ENCODE measurements at places on chromosomes 7 and 10.

- no peak for DNase-seq
Observed at GRCh38 chr10:132613566-132614348, 76.2 kb downstream of the INPP5A start.

GRCh38 chr10:102919246-102919959 lies 1.3 kb downstream of the CNNM2 start:
- peak; percentile 14 for DNase-seq

DNA sequence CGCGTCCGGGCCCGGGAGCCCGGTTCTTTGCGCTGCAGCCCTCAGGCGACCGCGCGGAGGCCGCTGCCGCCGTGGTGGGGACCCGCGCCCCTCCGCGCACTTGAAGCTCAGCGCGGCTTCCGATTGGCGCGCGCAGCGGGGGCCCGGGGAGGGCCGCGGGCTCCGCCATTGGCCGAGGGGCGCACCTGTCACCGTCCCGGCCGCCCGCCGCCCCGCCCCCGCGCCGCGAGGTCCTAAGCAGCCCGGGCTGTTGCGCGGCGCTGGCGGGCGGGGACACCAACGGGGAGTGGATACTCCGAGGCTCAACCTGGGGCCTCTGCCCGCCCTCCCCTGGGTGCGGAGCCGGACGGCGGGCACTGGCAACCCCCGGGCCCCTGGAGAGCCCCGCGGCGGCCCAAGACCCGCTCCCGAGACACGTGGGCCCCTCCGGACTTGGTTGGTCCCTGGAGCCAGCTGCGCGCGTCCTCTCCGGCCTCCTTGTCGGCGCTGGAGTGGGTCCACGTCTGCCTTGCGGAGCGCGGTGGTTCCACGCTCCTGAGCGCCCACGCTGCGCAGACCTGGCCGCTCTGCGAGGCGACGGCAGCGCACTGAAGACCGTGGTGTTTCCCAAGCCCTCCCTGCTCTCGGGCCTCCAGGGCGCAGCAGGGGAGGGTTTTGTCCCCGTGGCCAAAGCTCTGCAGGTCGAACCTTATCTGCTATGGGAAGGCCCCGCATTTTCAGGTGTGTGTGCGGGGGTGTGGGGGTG lies at the start of gene MNX1:
Gene MNX1, minus strand, starts transcription at position 76 of the 745 bp plus-strand sequence. CDS start 313 bp downstream, outside the sequence.
- peak; percentile 90 for DNase-seq

DNA sequence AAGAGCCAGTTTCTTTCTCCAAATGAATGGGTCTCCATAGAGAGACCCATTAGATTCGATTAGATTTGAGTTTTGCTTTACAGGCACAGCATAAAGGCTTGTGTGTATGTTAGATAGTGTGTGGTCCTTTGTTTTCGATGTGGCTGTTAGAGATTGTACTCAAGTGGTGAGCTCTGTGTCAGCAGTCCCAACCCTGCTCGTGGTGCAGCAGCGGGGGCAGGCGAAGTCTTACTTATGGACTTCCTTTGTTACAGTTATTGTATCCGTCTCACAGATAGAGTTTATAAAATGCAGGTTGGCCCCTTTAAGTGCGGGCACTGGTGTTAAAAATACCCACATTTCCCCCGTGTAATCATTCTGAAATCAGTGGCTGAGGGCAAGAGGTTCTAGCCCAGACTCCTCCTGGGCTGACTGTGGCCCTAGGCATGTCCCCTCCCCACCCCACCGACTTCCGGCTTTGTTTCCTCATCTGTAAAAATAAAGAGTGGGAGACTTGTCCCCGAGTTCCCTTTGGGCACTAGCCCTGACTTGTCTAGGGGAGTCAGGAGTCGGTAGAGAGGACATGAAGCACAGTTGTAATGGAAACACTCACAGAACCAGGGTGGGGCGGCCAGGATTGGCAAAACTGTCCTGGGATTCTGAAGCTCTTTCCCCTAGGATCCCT lies 28.6 kb downstream of the MTURN start:
- DNase-seq: peak; percentile 53

DNA sequence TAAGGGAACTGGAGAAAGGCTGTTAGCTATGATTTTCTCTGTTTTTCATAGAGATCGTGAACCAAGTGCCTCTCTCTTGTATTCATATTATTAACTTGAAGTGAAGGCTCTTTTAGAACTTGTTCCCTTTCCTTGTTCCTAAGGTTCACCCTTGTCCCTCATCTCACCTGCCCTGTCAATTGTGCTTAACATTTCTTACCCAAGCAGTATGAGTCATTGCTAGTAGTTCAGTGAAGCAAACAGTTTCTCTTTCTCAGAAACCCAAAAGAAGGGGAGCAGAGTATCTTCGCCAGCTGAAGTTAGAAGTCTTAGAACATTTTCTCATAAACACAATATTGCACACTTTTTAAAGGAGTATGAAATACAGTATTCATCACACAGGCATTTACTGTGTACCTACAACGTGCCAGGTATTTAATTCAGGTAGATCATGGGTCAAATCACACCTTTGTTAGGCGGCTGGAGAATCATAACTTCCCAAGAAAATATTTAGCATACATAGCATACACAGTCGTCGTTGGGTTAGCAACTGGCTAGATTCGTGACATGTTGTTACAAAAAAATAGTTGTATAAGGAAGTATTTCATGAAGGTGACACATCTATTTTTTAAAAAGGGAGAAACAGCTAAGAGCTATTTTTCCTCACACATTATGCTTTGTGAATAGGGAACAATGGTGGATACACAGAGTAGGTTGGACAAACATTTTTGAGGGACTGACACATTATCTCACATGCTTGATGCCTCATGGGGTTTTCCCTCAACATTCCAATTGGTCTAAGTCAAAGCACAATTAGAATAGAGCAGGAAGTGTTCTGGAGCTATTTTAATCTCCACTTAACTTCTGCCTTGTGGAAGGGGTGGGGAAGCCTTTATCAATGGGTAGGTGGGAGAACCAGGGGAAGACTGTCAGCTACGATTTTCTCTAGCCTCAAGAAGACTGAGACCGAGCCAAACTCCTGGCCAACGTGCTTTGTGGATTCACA lies 13.2 kb downstream of the HDAC9 start:
- no peak for DNase-seq

DNA sequence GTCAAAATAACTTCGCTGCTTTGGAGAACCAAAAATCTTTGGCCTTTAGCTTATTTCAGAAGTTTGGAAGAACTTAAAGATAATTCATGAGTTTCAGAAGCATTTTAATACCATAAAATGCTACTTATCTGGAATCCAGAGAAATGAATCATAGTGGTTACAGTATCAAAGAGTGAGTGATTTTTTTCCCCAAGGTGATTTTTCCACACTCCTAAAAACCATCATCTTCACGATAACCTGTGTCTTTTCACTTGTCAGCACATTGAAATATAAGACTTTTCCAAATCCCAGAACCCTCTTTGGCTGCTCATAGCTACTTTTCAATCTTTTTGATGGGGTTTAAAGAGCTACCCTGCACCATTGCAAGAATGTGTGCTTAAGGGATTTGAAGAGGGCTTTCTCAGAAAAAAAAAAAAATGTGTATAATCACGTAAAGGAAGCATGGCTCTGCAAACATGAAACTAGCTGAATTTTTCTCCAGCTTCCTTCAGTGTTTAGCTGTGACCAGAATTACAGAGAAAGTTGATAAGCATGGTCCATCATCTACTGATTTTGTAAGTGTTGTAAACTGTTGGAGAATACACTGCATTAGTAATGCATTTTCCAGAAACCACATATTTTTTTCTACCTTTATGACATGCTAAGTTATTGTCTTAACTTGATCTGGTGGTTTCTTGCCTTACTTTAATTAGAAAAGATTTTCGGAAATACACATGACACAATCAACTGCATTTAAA lies 134.9 kb downstream of the BICC1 start:
- no peak for DNase-seq

- no peak for DNase-seq
Observed at GRCh38 chr10:58219875-58220274, 47.8 kb downstream of the IPMK start.

- DNase-seq: no peak
Observed at GRCh38 chr7:130494431-130494858, 2.6 kb downstream of the MEST start.

DNA sequence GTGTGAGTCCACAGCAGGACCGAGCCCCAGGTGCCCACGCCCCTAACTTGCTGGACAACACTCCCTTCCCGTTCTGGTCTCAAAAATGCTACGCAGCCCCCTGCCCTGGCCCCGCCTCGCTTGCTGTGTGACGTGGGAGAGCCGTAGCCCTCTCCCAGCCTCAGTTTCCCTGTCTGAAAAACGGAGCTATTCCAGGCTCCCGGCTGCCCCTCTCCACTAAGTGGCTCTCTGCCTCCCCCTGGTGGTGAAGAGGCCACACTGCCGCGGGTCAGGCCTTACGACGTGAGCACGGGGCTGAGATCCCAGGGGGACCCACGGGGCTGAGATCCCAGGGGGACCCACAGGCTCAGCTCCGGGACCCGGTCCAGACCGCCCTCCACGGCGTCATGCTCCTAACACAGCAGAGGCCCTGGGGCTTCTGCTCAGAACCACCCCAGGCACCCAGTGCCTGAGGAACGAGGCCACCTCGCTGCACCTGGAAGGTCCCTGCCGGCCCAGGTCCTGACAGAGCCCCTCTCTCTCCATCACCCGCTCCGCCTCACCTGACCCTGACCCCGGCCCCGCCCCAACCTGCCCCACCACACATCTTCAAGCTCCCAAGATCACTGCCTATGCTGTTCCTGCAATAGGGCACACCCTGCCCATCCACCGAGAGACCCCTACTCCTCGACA lies 26.7 kb downstream of the MICALL2 start:
- DNase-seq: peak; percentile 43

GRCh38 chr10:73732931-73733623 lies 11.1 kb upstream of the SEC24C start:
- no peak for DNase-seq

DNA sequence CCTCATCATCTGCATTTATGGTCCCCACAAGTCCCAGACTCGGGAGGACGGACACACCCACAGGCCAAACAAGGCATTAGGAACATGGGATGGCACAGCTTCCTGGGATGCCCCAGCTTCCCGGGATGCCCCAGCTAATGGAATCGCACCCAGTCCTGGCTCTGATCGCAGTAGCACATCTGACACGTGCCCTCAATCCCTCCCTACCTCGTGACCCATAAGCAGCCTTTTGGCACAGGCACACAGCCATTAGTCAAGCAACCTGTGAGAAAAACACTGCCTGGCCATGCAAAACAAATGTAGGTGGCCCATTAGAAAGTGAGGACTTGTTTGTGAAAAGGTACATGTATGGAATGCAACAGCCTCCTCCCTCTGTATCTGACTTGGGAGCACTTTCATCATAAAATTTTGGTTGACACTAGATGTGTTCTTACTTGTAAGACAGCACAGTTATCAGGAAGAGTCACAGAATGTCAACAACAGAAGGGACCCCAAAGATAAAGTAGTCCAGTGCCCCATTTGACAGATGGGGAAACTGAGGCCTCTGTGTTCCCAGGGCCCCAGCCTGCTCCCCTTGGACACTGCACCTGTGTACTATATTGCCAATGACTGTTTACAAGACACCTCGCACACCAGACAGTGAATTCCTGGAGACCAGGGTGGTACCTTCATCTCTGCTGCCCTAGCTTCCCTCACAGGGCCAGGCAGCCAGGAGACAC lies 34.4 kb downstream of the DLG5 start:
- DNase-seq: no peak

GRCh38 chr10:132925071-132925561 lies 17.3 kb downstream of the CFAP46 start:
- DNase-seq: no peak

DNA sequence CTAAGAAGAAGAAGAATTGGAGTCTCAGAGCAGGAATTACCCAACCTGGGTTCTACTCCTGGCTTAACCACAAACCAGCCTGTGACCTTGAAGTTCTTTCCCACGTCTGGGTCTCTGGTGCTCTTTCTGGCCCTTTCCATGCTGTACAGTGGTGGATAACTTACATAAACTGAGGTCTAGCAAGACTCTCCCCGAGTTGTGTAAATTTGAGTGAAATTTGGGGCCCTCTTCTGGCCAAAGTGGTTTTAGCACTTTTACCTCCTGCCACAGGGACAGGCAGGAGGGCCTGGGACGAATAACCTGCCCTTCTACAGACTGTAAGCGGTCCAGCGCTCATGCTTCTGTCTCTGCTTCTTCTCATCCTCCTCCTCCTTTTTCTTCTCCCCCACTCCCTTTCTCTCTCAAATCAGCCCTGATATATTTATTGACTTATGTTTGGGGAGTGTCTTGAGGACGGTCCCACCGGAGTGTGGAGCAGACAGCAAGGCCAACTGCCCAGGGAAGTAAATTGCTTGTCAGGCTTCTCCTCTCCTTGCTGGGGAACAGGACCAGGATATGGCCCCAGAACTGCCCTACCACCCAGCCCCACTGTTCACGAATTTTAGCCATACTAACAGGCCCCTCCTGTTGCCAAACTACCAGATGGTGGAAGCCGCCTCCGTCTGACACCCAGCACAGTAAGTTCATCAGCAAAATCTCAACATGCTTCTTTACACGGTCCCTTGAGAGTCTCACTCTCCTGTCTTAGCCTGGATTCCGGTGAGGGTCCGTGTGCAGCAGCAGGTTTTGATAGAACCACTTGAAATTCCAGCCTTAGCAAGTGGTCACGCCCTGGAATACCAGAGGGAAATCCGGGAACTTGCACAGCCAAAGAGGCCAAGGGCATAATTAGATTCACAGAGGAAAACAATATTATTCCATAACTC lies 4.0 kb upstream of the SH3PXD2A start:
- no peak for DNase-seq

DNA sequence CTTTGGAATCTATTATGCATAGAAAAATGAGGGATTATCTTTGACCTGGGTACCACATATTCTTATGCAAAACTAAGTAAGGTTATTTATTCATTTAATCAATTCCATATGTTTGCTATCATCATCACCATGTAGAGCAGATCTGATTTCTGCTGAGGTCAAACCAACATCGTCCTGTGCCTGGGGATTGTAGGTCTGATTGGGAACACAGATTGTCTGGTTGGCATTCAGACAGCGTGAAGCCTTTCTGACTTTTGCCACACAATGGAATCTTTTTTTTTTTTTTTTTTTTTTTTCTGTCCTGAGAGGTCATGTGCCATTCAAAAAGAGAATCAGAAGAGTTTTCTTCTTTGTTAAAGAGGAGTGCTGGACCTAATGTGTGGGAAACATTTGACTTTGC lies 142.9 kb downstream of the RAB11FIP2 start:
- DNase-seq: no peak

- DNase-seq: no peak
Observed at GRCh38 chr7:6536262-6537260, 14.7 kb downstream of the GRID2IP start.

GRCh38 chr10:3874990-3875841 lies 90.2 kb upstream of the KLF6 start:
- peak; percentile 69 for DNase-seq

DNA sequence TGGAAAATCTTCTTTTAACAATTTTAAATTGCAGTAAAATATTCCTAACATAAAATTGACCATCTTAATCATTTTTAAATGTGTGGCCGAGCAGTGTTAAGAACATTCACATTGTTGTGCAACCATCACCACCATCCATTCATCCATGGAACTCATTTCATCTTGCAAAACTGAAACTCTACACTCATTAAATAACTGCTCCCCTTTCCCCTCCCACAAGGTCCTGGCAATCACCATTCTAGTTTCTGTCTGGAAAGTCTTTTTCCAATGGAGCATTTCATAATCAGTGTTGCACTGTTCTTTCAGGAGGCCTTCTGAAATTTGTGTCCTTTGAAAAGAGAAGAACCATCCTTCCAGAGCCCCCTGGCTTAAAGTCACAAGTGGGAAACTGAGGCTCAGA lies 233.1 kb downstream of the PLXNA4 start:
- DNase-seq: no peak

- DNase-seq: no peak
Observed at GRCh38 chr10:122786269-122786668, 59.4 kb downstream of the CUZD1 start.
